ENCODE measurements at places on chromosomes 5 and 9.

GRCh38 chr5:158654415-158654814 is 445.3 kb downstream of the EBF1 start:
- no peak for DNase-seq

DNA sequence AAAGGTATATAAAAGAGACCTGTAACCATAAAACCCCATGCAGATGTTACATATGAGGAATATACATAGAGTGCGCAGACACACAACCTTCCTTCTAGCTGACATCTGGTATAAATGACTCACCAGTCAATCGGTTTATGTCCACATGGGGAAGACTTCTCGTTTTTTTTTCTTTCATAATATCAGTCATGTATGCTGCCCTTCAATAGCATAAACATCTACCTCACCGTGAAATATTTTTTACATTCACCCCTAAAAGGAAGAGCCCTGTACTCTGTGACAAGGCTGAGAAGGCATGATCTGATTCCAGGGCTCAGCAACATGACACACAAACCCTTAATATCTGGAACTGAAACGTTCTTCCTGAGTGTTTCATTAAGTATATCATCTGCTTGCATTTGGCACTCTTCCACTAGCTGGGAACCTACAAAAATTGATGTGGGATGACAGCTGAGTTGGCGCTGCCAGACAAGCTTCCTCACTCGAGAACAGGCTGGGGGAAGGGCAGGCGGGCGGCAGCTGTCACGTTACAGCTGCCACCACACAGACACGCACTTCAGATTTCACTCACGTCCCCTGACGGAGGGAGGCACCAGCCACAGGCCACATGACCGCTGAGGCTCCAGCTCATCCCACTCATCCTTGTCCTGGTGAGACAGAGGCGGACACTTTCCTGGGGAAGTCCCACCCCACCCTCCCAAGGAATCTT is 74.2 kb downstream of the SHB start:
- no peak for DNase-seq

- DNase-seq: no peak
These were observed 60.9 kb upstream of the GDNF start for GRCh38 chr5:37900692-37901091.

DNA sequence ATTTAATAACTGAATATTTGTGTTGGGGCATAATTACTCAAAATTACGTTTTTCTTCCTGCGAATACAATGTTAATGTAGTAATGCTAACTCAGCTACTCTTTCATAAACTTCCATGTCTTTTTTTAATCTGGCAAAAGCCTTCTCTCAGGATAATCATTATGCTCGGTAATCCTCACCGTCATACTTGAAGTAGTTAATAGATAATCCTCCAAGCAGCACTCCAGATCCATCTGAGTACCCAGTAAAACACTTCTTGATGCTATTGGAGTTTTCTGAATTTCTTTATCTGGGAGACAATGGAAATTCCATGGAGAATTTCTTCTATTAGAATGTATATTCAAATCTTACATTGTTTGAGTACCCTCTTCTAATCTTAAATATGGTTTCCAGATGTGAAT is 34.3 kb downstream of the PARP8 start:
- no peak for DNase-seq

DNA sequence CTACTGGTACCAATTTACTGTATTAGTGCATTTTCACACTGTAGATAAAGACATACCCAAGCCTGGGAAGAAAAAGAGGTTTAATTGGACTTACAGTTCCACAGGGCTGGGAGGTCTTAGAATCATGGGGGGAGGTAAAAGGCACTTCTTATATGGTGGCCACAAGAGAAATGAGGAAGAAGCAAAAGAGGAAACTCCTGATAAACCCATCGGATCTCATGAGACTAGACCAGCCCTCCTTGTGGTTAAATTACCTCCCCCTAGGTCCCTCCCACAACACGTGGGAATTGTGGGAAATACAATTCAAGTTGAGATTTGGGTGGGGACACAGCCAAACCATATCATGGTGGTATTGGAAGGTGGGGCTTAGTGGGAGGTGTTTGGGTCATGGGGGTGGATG is 56.5 kb upstream of the SPDL1 start:
- DNase-seq: no peak

DNA sequence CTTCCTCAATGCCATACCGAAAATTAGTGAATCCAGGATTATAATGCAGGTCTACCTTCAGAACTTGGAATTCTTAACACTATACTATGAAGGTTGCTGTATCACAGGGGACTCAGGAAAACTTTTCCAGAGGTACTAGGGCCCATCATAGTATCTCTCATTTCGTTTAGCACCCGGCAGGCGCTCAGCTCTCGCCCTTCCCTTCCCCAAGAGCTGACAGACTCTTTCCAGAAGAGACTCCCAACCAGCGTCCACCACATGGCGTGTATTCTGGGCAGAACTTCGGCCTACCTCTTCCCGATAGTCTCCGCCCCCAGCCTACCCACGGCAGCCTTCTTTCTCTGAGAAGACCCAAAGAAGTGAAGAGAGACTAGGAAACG is 271 bp downstream of the NOL8 start:
- no peak for DNase-seq

- DNase-seq: peak; percentile 66
These were observed 140.3 kb downstream of the TSSK1B start for GRCh38 chr5:113294311-113295110.

DNA sequence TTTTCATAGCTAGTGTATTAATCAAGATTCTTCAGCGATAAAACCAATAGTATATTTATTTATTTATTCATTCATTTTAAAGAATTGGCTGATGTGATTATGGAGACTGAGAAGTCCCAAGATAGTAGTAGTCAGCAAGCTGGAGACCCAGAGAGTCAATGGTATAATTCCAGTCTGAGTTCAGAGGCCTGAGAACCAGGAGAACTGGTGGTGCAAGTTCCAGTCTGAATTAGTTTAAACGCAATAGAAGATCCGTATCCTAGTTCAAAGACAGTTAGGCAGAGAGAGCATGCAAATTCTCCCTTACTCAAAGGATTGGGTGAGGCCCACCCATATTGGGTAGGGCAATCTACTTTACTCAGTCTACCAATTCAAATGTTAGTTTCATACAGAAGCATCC is 364.2 kb upstream of the RPS23 start:
- DNase-seq: no peak

DNA sequence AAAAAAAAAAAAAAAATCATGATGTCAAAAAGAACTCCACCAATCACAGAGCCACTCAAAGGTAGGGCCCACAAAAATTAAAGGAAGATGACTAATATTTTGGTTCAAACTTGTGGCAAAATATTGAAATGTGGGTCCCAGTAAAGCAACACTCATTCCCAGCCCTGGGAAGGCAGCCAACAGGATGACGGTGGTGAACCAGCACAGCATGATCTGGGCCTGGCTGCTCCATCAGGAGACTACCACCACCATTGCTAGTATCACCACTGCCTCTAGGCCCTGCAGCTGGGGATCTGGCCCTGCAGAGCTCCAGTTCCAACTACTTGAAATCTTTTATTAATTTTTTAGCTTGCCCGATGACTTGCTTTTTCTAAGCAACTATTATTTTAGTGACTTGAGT is 206.8 kb upstream of the ITGA1 start:
- no peak for DNase-seq

DNA sequence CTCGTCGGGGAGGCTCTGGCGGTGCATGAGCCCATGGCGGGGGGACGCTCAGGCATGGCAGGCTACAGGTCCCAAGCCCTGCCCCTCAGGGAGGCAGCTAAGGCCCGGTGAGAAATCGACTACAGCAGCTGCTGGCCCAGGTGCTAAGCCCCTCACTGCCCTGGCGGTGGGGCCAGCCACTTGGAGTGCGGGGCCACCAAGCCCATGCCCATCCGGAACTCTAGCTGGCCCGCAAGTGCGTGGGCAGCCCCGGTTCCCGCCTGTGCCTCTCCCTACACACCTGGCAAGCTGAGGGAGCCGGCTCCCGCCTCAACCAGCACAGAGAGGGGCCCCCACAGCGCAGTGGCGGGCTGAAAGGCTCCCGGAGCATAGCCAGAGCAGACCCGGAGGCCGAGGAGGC is 1896.9 kb upstream of the CDH6 start:
- DNase-seq: no peak

- DNase-seq: no peak
These were observed 595.6 kb downstream of the CAAP1 start for GRCh38 chr9:26296910-26297572.

GRCh38 chr9:22141908-22142307 is 132.8 kb upstream of the CDKN2B start:
- no peak for DNase-seq

GRCh38 chr5:152443935-152444334 is 38.9 kb upstream of the NMUR2 start:
- DNase-seq: no peak

- DNase-seq: no peak
These were observed 20.7 kb downstream of the CEMIP2 start for GRCh38 chr9:71747576-71747975.

DNA sequence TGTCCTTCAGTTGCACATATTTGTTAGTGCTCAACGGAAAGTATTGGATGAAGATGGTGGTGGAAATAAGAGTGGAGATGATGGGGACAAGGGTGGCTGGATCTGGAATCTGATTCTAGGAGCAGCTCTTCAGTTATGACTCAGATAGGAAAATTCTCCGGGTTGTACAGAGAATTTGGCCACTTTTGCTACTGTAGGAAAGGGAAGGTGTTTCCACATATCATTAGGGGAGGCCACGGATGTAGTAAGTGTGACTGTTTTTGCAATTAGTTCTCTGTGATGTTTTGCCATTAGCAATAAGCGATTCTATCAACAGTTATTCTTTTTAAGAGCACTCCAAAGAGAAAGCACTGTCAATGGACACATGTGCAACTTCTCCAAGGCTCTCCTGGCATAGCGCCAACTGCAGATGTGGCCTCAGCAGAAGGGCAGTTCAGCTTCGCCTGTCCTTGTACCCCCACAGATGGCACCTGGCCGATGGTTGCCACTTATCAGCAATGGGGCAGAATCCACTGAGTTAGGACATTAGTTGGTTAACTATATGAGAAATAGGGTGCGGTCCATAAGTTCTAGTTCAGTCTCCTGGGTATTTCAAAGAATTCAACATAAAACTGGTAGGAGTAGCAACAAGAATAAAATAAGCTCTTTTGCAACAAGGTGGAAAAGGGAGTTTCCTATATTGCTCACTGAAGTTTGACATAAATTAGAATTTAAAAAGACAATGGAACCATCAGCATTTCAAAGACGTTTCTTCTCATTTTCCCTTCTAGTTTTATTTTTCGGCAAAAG is 96.3 kb downstream of the ARSB start:
- no peak for DNase-seq

- DNase-seq: no peak
These were observed 55.6 kb downstream of the PIK3R1 start for GRCh38 chr5:68271124-68271523.

GRCh38 chr9:124290053-124290591 is 32.4 kb downstream of the NEK6 start:
- DNase-seq: no peak

DNA sequence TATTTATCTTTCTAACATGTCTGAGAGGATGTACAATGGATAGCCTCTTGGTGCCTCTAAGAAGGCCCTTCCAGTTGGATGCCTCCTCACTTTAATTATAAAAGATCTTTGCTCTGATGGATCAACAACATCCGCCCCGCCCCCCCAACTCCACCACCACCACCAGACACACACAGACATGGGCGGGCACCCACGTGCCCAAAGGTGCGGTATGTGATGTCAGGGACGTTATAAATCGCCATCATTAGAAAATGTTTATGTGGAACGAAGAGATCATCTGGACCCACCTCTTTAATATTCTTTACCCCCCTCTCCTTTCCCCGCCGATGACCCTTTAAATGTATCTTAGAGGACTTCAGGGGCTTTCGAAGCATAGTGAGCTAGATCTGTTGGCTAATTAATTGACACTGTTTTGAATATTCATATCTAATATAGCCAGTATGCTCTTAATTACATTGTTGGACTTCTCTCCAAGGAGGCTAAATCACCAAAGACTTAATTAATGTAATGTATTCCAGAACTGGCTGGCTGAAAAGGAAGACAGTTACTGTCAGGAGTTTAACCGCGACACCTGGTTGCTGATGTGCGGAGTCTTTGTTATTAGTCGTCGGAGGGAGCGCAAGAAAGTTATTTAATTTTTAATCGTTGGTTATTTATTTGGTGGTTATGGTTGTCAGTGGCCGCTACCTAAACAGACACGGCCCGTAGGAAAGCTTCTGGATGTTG is 6.1 kb upstream of the FOXB2 start:
- DNase-seq: no peak

DNA sequence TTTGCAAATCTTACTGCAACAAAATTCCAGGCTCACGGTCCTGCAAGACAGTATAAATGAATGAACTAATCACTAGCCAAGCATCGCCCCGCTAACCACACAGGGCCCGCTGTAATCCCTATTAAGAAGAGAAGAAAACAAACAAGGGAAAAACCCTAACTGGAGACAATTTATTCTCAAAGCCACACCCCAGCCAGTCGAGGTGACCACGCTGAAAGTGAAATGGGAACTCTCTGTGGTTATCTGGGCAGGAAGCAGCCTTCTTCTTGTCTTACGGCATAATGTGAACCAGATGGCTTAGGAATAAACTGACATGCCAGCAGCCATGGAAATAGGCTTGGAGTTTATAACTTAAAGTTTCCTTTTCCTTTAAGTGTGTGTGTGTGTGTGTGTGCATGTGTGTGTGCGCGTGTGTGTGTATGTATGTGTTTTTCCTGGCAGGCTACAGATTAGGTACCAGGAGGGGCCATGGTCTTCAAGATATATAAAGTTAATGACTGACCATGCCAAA is 120.2 kb downstream of the SEMA6A start:
- DNase-seq: no peak

- DNase-seq: peak; percentile 10
These were observed 69.4 kb upstream of the COL5A1 start for GRCh38 chr9:134571946-134572917.

GRCh38 chr9:18488886-18489285 is 14.9 kb downstream of the ADAMTSL1 start:
- no peak for DNase-seq

GRCh38 chr5:43215073-43215631 is 23.1 kb downstream of the NIM1K start:
- no peak for DNase-seq

DNA sequence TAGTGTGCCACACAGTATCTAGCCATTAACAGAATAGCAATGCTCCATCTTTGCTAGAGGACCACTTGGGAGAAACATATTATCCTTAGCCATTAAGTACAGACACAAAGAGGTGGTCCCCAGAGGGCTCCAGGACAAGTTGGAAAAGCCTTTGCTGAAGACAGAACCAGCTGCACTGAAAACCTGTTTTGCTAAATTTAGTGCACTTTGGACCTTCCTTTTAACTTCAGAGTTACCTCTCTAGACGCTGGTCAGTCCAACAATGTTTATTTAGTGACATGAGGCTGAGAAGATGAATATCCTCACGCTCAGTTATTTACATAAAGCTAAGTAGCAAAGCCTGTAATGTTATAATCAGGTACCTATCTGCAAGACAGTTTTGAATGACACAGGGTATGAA is 265.0 kb upstream of the ZNF608 start:
- DNase-seq: no peak

DNA sequence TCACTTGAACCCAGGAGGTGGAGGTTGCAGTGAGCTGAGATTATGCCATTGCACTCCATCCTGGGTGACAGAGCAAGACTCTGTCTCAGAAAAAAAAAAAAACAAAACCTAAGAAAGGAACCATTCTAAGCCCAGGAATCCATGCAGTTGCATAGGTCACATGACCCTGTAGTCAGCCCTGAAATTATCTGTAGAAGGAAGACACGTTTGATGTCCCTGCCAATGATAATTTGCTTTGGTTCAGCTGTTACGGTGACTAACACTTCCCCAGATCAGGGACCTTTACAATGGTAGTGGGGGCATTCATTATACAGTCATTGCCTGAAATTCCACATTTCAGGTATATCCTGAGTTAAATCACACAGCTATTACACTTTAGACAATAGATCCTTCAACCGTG is 50.5 kb downstream of the PRKACG start:
- no peak for DNase-seq

GRCh38 chr9:70529833-70530232 is 115.4 kb upstream of the KLF9 start:
- no peak for DNase-seq
